ENCODE measurements at places on chromosomes 12 and 14.

- DNase-seq: no peak
Measured at GRCh38 chr12:47877081-47877480, 27.7 kb downstream of the VDR start.

DNA sequence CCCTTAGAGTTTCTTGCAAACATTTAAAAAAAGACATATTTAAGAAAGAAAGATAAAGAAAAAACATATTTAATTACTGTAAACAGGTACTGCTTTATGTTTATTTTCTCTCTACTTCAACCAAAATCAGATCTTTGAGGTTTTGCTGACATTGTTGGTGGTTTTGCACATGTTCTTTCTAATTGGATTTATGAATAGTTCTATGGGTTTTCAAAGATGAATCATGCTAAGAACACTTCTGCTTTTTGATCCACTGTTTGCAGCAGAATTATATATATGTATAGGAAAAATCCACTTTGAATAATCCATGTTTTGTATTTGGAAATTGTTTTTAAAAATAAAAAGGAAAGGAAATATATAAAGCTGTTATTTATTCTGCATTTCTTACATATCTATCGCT is 78.4 kb downstream of the FRMD6 start:
- no peak for DNase-seq

DNA sequence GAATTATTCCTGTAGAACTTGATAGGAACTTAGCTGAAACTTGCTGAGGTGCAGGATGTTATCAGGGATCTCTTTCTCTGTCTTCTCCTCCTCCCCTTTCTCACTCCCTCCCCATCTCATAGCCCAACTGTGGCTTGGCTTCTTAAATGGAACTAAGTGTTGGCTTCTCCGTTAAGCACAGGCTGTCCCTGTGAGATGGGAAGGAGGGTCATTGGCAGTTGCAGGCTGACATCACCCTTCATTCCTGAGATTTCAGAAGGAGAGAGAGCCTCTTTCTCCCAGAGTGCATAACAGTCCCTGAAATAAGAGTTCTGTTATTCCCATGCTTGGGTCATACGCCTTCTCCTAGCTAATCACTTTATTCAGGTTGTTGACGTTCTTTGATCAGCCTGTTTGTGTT is 162.0 kb downstream of the UNC79 start:
- DNase-seq: no peak

DNA sequence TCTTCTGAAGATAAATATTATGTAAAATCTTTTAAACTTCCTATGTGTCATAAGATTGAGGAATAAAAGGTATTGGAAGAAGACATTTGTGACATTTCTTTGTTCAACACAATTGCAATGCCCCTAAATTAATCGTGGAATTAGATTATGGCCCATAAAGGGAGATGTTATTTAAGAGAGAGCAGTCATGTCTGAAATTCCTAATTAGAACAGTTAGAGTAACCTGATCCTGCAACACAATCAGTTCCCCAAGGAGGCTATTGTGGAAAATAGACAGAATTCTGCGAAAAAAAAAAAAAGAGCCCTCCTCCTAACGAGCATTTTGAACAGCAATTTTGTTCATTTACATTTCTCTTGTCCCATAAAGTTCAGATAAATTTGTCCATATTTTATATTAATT is 339.5 kb downstream of the PAWR start:
- no peak for DNase-seq

DNA sequence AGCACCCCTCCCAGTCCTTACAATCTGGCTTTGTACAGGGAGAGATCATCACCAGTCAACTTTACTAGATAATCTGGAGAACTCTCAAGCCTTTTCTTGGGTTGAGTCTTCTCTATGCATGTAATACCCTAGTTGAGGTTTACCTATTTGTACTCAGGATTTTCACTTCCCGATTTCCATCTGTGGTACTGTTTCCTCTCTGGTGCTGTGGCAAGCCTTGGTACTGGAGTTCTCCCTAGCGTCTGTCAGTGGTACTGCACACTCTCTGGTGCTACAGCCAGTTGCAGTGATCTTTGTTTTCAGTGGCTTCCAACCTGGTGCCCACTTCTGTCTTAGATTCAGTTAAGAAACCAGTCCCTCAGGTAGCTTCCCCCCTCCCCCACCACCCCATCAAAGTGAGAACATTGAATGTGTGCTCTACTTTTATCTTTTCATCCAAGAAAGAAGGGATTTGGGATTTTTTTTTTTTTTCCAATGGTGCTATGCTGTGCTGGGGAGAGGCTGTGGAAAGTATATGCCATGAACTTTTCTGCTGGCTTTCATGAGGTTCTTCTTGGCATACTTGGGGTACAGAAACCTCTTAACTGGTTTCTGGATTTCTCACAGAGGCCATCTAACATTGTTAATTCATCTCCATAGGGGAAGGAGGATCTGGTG is 69.4 kb upstream of the EVL start:
- peak; percentile 28 for DNase-seq

- no peak for DNase-seq
Measured at GRCh38 chr14:99277530-99277929, 5.5 kb upstream of the BCL11B start.

- peak; percentile 34 for DNase-seq
Measured at GRCh38 chr12:124456652-124457152, 110.7 kb downstream of the NCOR2 start.

- DNase-seq: no peak
Measured at GRCh38 chr14:69358233-69358963, 39.7 kb downstream of the ERH start.

DNA sequence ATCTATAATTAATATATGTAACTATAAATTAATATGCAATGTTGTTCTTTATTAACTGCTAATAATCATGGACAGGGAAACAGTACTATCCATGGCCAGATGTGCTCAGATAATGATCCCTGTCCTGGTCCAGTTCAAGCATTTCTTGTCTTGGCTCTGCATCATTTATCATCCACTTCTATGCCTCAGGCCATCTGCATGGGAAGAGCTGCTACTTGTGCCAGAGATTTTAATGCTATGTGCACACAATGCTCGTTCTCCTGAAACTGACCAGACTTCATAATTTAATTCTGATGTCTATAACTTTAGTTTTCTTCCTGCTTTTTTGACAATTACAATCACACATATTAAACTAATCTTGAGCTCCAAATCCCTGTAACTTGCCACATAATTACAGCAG is 11.2 kb upstream of the TMX1 start:
- no peak for DNase-seq

GRCh38 chr12:111393700-111394300 is 11.9 kb upstream of the SH2B3 start:
- no peak for DNase-seq

DNA sequence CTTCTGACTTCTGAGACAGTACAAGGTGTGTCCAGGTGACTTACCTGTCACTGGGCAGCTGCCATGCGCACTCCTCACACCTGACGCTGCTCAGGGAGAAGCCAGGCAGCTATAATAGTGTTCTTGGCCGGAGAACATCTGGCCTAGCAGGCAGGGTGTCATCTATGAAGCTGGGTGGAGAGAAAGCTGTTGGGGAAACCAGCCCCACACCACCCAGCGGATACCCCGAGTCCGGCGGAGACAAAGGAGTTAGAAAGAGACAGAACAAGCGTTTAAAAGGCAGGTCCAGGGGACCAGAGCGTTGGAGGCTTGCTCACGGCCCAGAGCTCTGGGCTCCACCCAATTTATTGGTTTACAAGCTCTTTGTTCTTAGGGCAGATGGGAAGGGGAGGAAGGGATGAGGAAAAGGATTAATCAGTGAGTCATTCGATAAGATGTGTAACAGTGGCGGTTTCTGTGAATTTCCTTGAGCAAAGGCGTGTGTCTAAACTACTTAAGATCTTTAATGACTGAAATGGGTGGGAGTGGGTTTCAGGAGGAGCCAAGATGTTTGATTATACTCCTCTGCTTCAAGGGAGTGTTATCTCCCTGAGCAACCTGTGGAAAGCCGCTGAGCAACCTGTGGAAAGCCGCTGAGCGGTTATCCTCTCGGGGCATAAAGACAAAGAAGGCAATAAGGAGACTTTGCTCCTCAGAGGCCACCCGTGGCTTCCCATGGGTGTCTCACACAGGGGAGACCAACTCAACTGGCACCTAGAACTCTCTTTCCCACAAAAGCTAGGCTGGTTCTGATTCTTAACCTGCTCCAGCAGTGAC is at the start of gene GALNT8:
GALNT8 (plus strand) TSS at position 580 of the 816 bp plus-strand sequence. CDS start 278 bp downstream, outside the sequence.
- no peak for DNase-seq

- DNase-seq: no peak
Measured at GRCh38 chr14:91142214-91142668, 28.4 kb downstream of the DGLUCY start.

DNA sequence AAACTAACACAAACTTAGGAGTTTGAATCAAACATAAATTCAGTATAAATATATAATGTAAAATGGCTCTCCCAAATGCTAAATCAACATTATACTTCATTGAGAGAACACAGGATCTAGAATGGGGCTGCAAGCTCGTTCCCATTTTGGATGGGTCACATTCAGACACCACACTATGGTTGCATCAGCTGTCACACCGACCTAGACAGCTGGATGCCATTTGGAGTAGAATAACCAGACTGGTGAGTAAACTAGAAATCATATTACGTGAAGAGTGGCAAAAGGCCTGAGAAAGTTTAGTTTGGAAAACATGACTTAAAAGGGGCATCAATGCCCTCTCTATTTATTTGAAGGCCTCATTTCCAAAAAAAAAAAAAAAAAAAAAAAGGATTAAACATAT is 430.4 kb downstream of the NPAS3 start:
- DNase-seq: no peak

GRCh38 chr12:114864837-114865551 is 181.0 kb upstream of the TBX3 start:
- no peak for DNase-seq

- DNase-seq: no peak
Measured at GRCh38 chr12:29032446-29032845, 116.6 kb upstream of the FAR2 start.

DNA sequence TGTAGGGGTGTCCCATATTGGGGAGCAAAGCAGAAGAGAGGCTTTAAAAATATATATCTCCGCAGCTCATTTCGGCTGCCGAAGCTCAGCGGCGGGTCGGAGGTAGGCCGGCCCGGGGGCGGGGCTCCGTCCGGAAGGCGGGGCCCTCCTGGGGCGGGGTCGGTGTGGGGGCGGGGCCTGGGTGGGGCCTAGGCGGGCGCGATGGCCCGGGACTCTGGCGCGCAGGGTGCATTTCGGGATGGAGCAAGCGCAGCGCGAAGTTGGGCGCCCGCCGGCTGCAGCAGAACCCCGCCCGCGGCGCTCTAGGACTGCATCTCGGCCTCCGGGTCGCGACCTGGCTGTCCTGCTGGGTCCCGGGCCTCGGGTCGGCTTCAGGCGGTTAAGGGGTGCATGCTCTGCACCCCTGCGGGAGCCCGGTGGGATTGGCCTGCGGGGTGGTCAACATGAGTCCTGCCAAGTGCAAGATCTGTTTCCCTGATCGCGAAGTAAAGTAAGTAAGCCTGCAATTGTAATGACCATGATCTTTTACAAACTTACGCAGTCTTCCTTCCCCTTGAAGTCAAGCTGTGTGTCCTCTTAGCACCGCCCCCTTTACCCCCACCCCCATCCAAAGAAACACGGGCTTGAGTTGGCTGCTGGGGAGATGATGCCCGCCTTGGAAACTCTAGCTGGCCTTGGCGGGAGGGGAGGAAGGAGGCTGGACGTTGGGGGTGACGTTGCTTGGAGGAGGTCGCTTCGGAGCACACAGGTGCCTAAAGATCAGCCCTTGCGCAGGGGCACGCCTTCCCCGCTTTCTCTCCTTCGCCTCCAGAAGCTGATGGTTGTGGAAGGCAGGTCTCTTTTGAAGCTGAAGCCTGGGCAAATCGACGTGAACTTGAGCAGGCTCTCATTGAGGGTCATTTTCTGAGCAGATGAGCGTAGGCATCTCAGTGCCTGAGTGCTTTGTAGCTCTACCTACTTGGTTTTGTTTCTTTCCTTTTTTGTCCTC is 38.4 kb downstream of the ACACB start:
- peak; percentile 58 for DNase-seq

DNA sequence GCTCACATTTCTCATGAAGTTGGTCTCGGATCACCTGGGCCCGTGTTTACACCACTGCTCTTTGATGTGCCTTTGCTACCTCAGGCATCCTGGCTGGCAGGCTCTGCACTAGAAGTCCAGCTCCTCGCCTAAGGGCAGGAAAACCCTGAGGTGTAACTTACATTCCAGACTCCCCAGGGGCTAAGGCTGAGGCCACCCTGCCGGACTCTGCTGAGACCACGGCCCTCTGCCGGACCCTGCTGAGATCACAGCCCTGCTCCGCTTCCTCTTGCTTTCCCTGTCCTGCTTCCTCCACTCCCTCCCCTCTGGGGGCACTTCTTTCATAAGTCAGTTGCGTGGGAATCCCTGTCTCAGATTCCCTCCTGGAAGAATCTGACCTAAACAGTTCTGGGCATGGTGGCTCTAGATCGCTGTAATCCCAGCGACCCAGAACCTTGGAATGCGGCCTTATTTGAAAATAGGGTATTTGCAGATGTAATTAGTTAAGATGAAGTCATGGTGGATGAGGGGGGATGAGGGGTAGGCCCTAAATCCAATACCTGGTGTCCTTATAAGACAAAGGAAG is 17.2 kb downstream of the RILPL1 start:
- no peak for DNase-seq

GRCh38 chr14:98952593-98953350 is 319.2 kb downstream of the BCL11B start:
- DNase-seq: no peak

DNA sequence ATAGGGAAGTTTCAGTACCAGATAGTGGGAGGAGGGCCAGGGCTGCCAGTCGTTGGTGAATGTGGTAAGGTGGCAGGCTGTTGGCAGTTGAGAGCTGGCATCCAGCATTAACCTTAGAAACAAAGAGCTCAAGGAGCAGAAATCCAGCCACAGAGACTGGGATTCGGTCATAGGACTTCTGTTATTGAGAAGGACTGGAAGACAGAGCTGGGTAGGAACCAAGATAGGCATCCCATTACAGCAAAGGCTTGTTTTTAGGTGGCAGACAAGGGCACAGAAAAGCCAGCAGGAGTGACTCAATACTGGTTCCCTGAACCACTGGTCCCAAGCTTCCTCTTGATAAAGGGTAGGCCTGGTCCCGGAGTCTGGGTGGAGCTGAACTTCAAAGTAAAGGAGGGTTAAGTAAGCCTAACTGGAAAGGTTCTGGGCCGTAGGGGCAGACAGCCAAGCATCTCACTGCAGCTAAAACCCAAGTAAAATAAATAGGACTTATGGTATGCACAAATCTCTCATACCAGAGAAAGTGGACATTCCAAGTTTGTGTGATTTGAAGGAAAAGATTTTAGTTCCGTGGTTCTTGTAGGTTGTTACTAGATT is 147.9 kb downstream of the ETV6 start:
- no peak for DNase-seq

- no peak for DNase-seq
Measured at GRCh38 chr12:13425766-13426165, 229.2 kb downstream of the EMP1 start.

DNA sequence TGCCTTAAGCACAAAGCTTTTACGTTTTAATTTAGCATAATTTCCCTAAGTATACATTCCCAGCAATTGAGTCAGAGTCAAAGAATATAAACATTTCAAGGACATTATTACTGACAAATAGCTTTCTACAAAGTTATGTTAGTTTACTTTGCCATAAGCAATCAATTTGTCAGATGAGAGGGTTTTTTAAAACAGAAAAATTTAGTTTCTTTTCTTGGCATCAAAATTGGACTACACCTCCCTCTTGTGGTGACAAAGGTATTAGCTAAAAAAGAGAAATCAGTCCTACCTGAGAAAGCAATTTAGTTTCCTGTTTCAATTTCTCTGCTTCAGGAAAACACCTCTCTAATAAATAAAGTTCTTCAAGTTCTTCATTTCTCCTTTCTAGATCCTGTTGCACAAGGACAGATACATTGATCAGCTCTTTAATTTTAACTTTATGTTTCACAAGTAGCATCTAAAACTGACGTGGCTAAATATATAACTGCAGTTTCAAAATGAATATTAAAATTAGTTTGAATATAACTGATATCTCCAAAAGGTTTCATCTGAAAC is 39.9 kb downstream of the DNAI7 start:
- DNase-seq: no peak

GRCh38 chr12:47237751-47238211 is 158.0 kb upstream of the AMIGO2 start:
- DNase-seq: no peak

Data from stimulated activated CD8-positive, alpha-beta memory T cell treated with anti-CD3 and anti-CD28 coated beads, Interleukin-7, amount 100 ng/mL, for 1 hour (primary cell).